GM04503 (cell line): ENCODE measurements at places on chromosomes 3 and 15.

DNA sequence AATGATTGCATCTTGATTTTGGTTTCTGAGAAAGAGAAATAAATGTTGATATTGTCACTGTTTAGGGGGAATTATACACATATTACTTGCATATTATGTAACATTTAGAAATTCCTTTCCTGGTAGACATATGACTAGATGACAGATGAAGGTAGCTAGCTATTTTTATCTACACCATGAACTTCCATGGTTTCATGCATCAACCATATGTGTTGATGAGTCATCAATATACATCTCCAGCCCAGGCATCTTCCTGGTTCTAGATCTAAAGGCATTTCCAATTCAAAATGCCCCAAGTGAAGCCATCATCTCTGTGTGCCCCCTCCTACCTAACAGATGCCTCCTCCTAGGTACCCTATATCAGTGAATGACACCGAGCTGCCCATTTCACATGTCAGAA lies 9.5 kb upstream of the ADAMTSL3 start:
- DNase-seq: no peak

GRCh38 chr3:171415070-171415469 lies 45.1 kb downstream of the TNIK start:
- peak; percentile 20 for DNase-seq

- DNase-seq: no peak
Observed at GRCh38 chr3:115986555-115987207, 363.4 kb downstream of the GAP43 start.

DNA sequence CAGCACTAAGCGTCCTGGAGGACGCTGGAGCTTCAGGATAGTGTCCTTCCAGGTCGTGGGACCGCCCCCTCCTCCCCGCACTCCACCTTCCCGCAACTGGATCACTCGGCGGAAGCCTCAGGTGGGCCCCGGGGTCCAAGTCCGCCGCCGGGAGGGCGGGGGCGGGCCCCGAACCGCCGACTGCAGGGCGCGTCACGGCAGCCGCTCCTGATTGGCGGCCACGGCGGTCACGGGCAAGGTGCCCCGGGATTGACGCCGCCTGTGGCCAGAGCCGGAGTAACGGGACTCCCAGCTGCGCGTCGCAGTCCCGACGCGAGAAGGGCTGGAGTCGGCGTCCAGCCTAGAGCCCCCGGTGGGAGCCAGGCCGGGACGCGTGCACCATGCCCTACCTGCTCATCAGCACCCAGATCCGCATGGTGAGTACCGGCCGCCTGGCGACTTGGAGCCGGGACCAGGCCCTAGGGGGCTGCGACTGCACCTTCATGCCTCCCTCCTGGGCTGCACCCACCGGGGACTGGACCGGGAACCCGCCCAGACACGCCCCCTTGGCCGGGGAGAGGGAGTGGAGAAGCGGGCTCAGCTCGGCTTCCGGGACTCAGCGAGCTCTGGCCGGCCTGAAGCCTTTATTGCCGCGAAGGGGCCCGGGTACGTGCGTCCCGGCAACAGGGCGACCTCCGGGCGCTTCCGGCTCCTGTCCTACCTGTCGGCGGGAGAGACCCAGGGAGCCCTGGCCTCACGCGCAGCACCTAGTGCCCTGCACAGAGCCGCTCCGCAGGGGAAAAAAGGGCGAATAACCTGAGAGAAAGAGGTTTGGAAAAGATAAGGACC lies at the start of gene GCHFR:
TSS of gene GCHFR (plus strand) at position 268 of the 828 bp plus-strand sequence. CDS start at position 381, 113 bp downstream.
- no peak for DNase-seq

DNA sequence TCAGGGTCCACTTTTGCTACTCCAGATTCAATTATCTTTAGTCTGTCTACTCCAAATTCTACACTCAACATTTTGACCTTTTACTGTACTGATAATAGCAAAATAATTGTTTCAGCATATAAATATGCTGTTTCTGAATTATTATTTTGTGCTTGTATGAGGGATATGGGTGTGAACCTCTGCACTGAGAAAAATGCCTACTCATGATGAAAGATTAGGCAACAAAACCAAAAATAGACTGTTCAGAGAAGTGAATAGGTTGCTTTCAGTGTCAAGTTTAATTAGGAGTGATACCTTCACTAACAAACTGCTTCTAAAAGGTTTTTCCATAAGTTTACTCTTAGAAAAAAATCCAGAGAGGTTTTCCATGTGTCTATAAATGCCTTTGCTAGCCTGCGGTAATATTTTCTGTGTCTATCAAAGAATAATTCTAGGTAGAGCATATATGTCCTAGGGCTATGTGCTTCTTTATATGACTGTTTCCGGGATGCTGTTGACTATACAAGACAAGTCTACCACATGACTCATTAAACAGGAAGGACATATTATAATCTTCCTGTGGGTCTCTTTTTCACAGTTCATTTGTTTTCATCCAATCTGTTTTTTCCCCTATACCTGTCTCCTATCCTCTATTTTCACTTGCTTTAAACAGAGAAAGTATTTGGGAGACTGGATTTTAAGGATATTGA lies 218.5 kb upstream of the TTC14 start:
- DNase-seq: no peak

DNA sequence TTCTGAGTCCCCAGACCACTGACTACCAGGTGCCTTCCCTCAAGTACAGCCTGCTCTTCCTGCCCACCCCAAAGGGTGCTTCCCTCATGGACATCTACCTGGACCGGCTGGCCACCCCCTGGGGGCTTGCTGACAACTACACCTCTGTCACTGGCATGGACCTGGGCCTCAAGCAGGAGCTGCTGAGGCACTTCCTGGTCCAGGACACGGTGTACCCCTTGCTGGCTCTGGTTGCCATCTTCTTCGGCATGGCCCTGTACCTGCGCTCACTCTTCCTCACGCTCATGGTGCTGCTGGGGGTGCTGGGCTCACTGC lies 9.3 kb downstream of the DISP2 start:
- DNase-seq: no peak

DNA sequence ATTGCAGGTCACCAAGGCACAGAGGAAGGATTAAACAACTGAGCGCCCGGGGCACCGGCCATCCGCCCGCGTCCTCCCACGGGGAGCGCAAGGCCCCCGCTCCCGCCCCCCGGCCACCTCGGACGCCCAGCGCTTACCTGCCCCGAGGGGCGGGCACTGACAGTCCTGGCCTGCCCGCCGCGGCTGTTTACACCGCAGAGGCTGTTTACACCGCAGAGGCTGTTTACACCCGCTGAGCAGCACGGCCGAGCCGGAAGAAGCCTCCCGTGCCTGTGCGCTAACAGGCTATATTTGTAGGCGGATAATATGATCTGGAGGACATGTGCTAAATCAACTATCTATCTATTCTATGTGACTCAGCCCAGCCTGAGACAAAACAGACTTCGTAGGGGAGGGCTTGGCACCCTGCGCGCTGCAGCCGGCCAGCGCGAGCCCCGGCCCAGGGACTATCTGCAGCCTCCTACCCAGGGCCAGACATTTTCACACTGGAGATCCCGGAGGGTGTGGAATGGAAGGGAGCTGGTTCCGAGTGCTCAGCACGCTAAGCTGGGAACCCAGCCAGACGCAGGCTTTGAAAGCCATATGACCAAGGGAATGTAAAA lies at the start of gene LRRC2:
TSS of gene LRRC2 (minus strand) at position 263 of the 602 bp plus-strand sequence. CDS start 14,711 bp downstream, outside the sequence.
- DNase-seq: no peak

GRCh38 chr15:67413770-67414390 lies 107.1 kb upstream of the C15orf61 start:
- peak; percentile 13 for DNase-seq

DNA sequence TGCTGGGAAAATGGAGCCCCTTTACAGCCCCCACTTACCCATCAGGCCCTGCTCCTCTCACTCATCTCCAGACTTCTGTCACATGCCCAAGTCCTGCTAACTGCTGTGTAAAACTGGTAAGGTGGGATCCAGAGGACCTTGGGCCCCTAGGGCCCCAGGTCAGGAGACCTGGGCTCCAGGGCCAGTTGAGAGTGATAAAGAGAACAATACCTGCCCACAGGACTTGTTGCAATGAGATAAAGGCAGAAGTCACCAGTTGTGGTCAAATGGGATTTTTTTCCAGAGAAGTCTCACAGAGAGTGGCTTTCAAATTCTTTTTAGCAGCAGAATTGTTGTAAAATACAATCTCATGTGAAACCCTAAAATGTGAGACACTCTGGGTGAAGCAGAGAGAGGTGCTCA lies 753 bp downstream of the FURIN start:
- DNase-seq: no peak

DNA sequence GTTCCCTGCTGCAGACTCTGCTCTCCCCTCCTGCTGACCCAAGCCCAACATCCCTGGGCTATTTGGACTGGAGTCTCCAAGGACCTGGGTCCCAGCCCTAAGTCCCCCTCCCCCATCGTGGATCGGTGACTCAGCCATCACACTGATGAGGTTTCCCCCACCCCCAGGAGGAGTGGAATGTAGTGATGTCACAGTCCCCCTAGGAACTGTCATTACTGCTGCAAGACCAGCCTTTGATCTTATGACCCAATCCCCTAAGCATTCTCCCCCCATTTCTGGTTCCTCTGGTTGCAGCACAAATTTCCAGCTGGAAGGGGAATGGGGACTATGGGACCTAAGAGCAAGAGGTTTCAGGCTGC lies 63.4 kb upstream of the CSPG4 start:
- DNase-seq: no peak

- DNase-seq: no peak
Observed at GRCh38 chr3:52319921-52320595, 3.9 kb downstream of the DNAH1 start.

GRCh38 chr3:146161663-146162002 lies 649 bp upstream of the PLOD2 start:
- peak; percentile 41 for DNase-seq

DNA sequence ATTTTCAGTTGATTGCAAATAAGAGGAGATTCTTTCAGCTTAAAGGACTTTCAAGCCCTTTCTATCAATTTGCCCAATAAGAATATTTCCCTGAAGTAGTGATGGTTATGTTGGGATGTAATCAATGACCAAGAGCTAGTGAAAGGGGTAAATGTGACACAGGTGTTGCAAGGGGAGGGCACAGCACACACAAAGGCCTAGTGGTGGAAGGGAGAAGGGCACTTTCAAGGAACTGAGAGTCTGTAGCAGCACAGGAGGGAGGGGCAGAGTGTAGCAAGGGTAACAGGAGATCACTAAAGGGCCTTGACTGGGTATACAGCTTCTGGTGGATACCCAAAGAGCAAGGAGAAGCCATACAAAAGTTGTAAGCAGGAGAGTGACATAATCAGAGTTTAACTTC lies 217.8 kb upstream of the ARHGEF26 start:
- DNase-seq: no peak

- DNase-seq: no peak
Observed at GRCh38 chr3:133023362-133023761, 14.8 kb upstream of the TMEM108 start.

GRCh38 chr15:89760303-89761008 lies 9.4 kb upstream of the MESP1 start:
- no peak for DNase-seq

DNA sequence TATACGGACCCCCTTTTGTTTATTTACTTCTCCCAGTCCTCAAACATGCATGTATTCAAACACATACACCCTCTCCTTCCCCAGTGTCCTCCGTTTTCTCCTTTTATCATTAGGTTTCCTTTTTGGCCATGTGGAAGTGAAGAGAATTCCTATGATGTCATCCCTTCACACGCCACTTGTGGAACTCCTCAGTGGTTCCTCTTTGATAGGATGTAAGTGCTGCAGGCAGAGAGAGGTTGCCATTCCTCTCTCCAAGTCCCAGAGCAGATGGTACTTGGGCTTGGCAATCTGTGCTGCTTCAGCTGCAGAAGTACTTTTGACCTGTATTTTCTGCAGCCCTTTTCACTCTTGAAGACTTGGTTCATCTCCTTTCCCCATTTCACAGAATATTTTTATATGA lies 32.9 kb upstream of the CRTC3 start:
- no peak for DNase-seq

DNA sequence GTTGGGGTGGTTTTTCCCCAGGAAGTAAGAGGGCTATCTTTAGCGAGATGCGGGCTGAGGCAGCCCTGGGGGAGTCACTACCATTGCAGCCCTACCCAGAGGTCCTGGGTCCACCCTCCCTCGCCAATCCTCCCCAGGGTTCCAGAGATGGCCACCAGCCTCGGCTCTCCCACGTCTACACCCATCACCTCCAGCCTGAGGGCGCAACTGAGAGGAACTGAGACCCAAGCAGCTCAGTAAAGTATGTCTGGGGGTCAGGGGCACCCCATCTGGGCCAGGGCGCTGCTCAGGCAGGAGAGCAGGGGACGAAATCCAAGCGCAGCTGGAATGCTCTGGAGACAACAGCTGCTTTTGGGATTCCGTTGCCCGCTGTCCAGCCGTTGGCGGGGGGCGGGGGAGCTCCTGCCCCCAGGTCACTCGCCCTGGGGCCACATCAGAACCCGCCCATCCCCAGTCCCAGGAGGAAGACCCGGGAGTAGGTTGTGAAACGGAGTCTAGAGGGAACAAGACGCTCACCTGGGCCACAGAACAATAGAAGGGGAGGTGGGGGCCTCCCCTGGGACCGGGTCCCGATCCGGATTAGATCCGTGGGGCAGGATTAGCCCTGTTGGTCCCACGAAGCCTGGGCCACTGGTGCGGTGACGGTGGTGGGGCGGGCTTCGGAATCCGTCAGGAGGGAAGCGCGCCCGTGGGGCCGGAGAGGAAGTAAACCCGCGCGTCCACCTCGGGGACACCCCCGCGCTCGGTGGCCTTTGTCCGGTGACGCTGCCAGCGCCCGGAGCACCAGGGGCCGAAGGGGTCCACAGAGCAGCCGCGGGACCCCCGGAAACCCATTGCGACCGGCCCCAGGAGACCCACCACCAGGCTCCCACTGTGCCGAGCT lies 1.4 kb upstream of the NDUFAF3 start:
- no peak for DNase-seq

GRCh38 chr3:73352841-73353645 lies 271.7 kb downstream of the PDZRN3 start:
- no peak for DNase-seq

- peak; percentile 45 for DNase-seq
Observed at GRCh38 chr15:84840741-84841429, 23.7 kb downstream of the ALPK3 start.

DNA sequence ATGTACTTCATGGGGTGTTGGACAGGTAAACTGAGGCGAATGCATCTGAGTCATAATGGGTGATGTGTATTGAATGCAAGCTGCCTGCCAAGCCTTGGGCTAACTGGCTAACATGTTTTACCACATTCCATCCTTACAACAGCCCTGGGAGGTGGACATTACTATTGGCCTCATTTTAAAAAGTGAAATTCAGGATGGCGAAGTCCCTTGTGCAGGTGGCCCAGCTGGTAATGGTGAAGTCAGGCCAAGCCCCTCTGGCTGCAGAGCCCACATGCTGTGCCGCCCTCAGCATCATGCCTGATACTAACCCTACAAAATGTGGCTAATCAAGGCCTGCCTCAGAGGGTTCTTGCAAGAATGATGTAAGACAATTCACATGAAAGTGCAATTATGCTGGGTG lies 60.0 kb upstream of the CHD2 start:
- DNase-seq: no peak

- DNase-seq: no peak
Observed at GRCh38 chr3:28617821-28618220, 269.2 kb upstream of the AZI2 start.

DNA sequence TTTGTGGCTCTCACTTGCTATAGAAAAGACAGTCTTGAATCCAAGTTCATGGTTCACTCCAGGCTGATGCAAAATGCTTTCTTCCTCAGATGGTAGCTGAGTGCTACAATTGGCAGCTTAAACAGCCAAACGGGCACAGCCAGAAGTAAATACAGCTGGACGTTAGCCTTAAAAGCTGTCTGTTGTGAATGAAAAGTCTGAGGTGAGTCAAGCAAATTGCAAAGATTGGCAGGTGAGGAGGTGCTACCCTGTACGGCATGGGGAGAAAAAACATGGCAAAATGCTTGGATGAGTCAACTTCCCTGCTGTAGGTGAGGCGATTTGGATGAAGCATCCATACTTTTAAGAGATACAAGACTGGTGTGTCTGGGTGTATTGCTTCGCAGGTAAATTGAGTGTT lies 40.5 kb downstream of the IL5RA start:
- no peak for DNase-seq

- no peak for DNase-seq
Observed at GRCh38 chr3:51709675-51710074, 2.8 kb downstream of the GRM2 start.
